ENCODE measurements at places on chromosomes 5 and 9.

DNA sequence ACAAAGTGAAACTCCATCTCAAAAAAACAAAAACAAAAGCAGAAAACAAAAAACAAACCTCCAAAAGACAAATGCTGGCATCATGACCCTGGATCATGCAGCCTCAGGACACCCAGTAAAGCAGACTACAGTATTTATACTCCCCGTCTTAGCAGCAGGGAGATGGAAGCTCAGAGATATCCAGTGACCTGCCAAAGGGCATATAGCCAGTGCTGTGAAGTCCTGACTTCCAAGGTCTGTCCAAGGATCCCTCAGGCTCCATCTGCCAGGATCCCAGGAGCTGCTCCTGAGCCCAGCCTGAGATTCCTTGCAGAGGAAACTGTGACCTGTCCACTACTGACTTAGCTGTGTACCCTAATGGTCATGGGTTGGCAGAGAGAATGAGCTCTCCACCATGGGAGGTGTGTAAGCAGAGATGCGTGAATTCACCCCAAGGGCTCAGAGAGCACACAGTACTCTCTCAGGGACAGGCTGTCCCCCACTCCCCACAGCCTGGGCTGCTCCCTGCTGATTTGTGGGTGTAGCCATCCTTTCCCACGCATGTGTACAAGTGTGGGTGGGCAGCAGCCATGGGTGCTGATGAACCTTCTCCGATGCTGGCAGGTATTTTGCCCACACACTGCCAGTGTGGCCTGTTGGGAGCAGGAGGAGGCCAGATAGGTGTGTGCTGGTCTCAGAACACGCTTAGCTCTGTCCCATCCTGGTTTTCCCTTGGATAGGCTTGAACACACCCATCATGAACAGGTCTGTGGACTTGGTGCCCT is 2.1 kb upstream of the WNK2 start:
- DNase-seq: no peak

DNA sequence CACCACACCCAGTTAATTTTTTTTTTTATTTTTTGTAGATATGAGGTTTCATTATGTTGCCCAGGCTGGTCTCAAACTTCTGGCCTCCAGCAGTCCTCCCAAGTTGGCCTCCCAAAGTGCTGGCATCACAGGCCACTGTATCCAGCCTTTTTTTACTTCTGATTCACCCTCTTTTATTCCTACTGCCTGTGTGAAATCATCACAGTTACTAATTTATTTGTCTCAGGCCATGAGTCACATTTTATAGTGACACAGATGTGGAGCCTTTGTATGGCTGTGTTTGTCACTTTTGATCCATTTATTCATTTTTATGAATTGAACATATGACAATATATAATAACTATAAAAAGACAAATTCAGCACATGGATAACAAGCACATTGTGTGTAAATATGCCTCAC is 67.1 kb upstream of the SNX2 start:
- no peak for DNase-seq

DNA sequence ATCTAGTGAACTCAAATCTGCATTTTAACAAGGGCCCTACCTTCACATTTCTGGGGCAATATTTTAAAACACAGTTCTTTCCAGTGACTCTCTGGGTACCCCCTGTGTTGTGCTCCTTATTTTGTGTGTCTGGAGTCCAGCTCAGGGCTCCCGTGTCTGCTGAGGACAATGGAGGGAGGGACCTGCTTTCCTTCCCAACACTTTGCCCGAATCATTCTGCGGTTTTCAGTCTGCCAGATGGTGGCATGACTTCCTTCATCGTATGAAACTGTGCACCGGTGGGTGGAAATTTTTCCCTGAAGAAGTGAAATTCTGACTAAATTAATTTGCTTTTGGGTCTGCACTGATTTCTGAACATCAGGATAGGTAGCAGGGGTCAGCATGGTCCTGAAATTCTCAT is 153.6 kb upstream of the CD180 start:
- DNase-seq: no peak

DNA sequence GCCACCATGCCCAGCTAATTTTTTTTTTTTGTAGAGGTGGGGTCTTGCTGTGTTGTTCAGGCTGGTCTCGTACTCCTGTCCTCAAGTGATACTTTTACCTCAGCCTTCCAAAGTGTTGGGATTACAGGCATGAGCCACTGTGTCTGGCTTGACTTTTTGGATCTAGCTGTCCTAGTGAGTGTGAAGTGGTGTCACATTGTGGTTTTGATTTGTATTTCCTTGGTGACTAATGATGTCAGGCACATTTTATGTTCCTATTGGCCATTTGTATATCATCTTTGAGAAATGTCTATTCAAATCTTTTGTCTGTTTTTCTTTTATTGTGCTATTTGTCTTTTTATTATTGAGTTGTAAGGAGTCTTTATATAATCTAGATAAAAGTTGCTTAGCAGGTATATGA is 53.5 kb upstream of the MCCC2 start:
- DNase-seq: no peak

GRCh38 chr9:91930475-91930874 is 19.6 kb downstream of the ROR2 start:
- no peak for DNase-seq

GRCh38 chr5:10615693-10616092 is 51.8 kb downstream of the ANKRD33B start:
- DNase-seq: no peak

- DNase-seq: no peak
Observed at GRCh38 chr5:132876020-132876759, 2.7 kb downstream of the LEAP2 start.

DNA sequence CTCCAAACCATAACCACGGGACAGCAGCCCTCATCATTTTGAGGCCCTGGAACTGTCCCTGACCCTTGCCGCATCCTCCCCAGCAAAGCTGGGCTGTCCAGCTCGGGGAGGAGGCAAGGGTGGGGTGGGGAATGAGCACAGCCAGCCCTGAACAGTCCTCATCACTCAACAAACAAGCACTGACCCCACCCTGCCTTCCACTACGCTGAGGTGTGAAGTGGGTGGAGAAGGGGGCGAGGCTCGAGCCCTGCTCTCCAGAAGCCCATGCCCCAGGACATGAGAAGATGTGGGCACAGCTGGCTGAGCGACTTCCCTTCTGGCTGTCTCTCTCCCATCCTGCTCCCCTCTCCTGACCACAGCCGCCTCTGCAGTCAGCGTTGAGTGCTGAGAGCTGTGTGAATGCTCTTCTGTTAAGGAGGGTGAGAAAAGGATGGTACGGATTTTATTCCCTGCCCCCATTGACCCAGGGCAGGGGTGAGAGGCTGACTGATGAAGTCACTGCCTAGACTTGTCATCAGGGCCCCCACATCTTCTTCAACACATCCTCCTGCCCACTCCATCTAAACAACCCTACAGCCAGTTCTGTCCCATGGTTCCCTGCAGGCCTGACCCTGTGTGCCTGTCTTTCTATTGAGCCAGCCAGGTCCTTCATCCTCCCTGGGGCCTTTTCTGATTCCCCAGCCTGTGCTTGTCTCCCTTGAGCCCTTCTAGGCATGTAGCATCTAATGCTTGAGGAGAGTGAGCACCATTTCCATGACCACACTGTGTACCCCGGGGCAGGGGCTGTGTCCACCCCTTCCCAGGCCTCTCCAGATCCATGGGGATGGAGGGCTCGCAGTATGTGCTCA is 276.0 kb downstream of the FSTL4 start:
- no peak for DNase-seq

GRCh38 chr5:9249231-9249630 is 296.6 kb downstream of the SEMA5A start:
- DNase-seq: no peak

- peak; percentile 44 for DNase-seq
Observed at GRCh38 chr9:133506653-133507038, 18.1 kb downstream of the MYMK start.

- no peak for DNase-seq
Observed at GRCh38 chr5:141866096-141866495, 12.1 kb downstream of the PCDH1 start.

DNA sequence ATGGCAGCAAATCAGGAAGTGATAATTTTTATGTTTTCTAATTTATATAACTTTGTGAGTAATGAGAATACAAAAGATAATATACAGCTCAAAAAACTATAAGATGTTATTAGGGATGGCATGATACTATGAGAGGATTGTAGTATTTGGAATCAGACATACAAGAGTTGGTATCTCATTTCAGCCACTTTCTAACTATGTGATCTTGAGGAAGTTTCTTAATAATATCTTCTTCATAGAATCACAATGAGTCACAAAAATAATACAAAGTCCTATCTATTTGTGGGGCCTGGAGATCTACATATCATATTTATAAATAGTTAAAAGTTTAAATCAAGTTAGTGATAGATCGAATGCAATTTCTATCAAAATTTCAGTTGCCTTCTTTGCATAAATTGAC is 23.7 kb upstream of the TMED7 start:
- no peak for DNase-seq

GRCh38 chr5:148474025-148474511 is 90.3 kb downstream of the FBXO38 start:
- DNase-seq: no peak

DNA sequence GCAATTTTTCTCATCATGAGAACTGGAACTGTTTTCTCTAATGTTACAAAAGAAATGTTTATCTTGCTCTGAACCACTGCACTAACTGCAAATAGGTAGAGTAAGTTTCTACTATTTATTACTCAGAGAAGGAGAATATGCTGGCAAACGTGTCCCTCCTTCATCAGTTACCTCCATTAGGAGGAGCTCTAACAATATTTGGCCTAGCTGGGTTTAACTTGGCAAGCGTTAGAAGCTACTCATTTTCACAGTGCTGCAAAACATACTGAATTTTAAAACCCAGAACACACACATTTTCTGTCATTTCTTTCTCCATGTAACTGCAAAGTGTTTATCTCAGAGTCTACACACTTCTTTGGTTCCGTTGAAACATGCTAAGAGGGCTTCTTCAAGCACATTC is 101.0 kb upstream of the GABRG2 start:
- peak; percentile 0 for DNase-seq

Measured in HuH-7 (cell line).